ENCODE measurements at places on chromosomes 2 and 18.

- peak overlapping the region; percentile 6 for H3K27ac ChIP-seq
- no peaks in the 10 kb centered on the region for H3K36me3 ChIP-seq
- H3K4me1 ChIP-seq, result peaks cover 11% of the 10 kb centered on the region
Measured at GRCh38 chr2:7007846-7008741, 90.9 kb downstream of the RNF144A start.

GRCh38 chr2:239756031-239756789 is 268.9 kb downstream of the NDUFA10 start:
- H3K27me3 ChIP-seq, result 0 out of 2 replicates have a peak, but pooled peaks cover 11% of the 10 kb centered on the region
- H3K4me3 ChIP-seq, result no peak overlapping the region
- peaks cover 6% of the 10 kb centered on the region for H3K4me1 ChIP-seq
- DNase-seq, result no peak

- no peaks in the 10 kb centered on the region for H3K4me1 ChIP-seq
- H3K36me3 ChIP-seq, result no peaks in the 10 kb centered on the region
- H3K27me3 ChIP-seq, result no peaks in the 10 kb centered on the region
- no peak overlapping the region for H3K27ac ChIP-seq
- no peak for DNase-seq
Measured at GRCh38 chr2:14930441-14930840, 297.9 kb downstream of the LRATD1 start.

- H3K27ac ChIP-seq, result no peak overlapping the region
- H3K4me1 ChIP-seq, result peaks cover 14% of the 10 kb centered on the region
- no peak overlapping the region for H3K4me3 ChIP-seq
- H3K36me3 ChIP-seq, result no peaks in the 10 kb centered on the region
Measured at GRCh38 chr2:174786066-174786725, 21.9 kb upstream of the CHRNA1 start.

DNA sequence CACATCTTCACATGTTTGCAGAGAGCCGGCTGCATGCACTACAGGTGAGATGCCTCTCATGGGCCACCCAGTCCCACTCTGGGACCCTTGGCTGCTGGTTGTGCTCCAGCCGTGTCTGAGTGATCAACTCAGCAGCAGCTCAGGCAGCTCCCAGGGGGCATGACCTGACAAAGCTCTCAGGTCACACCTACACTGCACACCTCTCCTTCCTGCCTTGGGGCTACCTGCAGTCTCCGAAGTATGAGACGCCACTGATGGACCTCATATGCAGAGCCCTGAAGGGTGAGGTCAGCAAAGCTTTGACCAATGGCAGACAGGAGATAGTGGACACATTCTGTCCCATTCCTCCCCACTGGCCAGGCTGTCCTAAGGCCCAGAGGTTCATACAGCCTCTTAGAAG is 51.4 kb downstream of the LBH start:
- H3K27me3 ChIP-seq, result no peaks in the 10 kb centered on the region
- H3K4me3 ChIP-seq, result no peak overlapping the region
- H3K27ac ChIP-seq, result no peak overlapping the region
- no peaks in the 10 kb centered on the region for H3K36me3 ChIP-seq
- peaks cover 26% of the 10 kb centered on the region for H3K4me1 ChIP-seq
- no peak for DNase-seq

DNA sequence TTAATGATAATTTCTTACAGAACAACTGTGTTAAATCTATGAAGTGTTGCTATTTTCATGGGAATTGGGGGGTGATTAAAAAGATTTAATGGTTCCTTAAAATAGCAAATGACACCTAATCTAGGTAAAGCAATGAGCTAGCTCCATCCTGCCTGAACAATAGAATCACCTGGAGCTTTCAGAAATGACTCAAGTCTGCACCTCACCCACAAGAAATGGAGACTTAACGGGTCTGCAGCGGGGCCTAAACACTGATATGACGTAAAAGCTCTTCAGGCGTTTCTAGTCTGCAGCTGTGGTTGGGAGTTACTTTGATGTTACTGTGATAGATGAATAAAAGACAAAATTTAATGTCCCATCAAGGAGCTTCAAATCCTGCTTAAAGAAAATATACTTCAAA is 328.2 kb downstream of the RND3 start:
- no peak overlapping the region for H3K4me3 ChIP-seq
- H3K36me3 ChIP-seq, result no peaks in the 10 kb centered on the region
- no peaks in the 10 kb centered on the region for H3K27me3 ChIP-seq
- H3K27ac ChIP-seq, result no peak overlapping the region
- no peaks in the 10 kb centered on the region for H3K4me1 ChIP-seq
- DNase-seq, result no peak

- H3K4me1 ChIP-seq, result peaks cover 12% of the 10 kb centered on the region
- no peak for DNase-seq
- no peaks in the 10 kb centered on the region for H3K36me3 ChIP-seq
- no peak overlapping the region for H3K4me3 ChIP-seq
- no peaks in the 10 kb centered on the region for H3K27me3 ChIP-seq
- H3K27ac ChIP-seq, result no peak overlapping the region
Measured at GRCh38 chr2:241815477-241816430, 6.8 kb downstream of the NEU4 start.

DNA sequence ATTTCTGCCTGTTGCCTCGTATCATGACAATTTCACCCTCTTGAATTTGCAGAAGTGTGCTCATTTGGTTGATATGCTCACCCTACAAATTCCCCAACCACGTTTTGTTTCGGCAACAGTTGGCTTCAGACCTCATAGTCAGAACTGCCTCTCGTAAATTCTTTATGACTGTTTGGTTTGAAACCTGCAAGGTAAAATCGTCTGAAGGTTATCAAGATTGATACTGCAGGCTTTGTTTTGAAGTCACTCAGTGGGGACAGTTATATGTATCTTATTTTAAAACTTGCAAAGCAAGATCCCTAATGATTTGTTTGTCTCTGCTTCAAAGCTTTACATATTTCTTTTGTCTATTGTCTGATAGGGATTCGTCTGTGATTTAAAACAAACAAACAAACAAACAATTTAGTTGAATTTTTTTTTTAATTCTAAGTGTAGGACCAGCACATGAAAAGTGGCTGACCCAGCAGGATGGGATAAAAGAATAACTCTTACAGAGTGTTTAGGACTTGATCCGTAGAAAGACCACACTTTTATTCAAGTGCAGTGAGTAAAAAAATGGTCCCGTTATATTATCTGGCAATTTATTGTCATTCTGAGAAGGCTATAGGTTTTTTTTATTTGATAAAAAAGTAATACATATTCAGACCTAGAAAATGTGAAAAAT is 45.7 kb upstream of the MYCN start:
- no peaks in the 10 kb centered on the region for H3K36me3 ChIP-seq
- no peak overlapping the region for H3K4me3 ChIP-seq
- peaks cover 22% of the 10 kb centered on the region for H3K4me1 ChIP-seq
- H3K27ac ChIP-seq, result no peak overlapping the region

- DNase-seq, result no peak
- no peaks in the 10 kb centered on the region for H3K36me3 ChIP-seq
- H3K4me3 ChIP-seq, result no peak overlapping the region
- H3K27ac ChIP-seq, result no peak overlapping the region
- H3K27me3 ChIP-seq, result peaks cover 27% of the 10 kb centered on the region
Measured at GRCh38 chr2:239664216-239664810, 263.5 kb upstream of the HDAC4 start.

DNA sequence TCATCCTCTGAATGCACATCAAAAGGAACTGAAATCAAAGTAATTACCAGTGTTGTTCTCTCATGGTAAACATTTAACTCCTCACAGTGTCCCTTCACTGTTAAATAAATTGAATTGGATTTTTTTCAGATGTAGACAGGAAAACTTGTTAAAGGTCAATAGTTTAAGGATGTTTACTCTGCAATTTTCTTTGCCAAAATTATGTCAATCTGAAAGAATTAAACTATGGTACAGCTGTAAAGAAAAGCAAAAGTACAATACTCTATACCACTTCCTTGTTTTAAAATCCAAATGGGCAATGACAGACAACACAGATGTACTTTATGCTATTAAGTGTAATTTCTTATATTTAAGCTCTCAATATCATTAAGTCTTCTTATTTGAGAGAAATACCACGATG is 153.2 kb downstream of the WDPCP start:
- no peak for DNase-seq
- no peaks in the 10 kb centered on the region for H3K4me1 ChIP-seq
- H3K27me3 ChIP-seq, result no peaks in the 10 kb centered on the region

- no peaks in the 10 kb centered on the region for H3K27me3 ChIP-seq
- no peak overlapping the region for H3K27ac ChIP-seq
- DNase-seq, result no peak
- H3K4me1 ChIP-seq, result no peaks in the 10 kb centered on the region
- H3K4me3 ChIP-seq, result no peak overlapping the region
- no peaks in the 10 kb centered on the region for H3K36me3 ChIP-seq
Measured at GRCh38 chr2:35495182-35495581, 860.4 kb upstream of the CRIM1 start.

- H3K4me1 ChIP-seq, result no peaks in the 10 kb centered on the region
- DNase-seq, result no peak
- H3K4me3 ChIP-seq, result no peak overlapping the region
- no peaks in the 10 kb centered on the region for H3K36me3 ChIP-seq
Measured at GRCh38 chr18:50848061-50848551, 28.3 kb upstream of the MRO start.

DNA sequence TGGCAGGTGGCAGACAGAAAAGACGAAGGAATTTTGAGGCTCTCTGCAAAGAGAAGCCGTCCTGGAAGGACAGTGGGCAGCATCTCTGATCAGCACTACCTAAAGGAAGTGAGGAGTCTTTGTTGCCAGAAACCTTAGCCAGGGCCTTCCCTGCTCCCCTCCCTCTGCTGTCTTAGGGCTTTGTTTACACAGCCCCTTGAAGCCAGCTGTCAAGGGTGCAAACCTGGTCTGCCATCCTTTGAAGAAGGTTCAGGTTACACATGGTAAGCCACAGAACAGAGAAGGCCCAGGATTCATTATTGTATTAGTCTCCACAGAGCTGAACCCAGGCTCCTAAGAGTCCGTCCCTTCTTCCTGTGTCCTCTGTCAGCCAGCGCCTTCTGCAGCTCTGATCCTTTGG is 356.7 kb downstream of the TGIF1 start:
- H3K4me3 ChIP-seq, result no peak overlapping the region
- H3K27ac ChIP-seq, result no peak overlapping the region
- peak; percentile 49 for DNase-seq
- H3K4me1 ChIP-seq, result no peaks in the 10 kb centered on the region

GRCh38 chr2:54858021-54858681 is 134.7 kb downstream of the EML6 start:
- DNase-seq, result no peak
- peaks cover 25% of the 10 kb centered on the region for H3K4me1 ChIP-seq
- H3K27ac ChIP-seq, result no peak overlapping the region
- H3K4me3 ChIP-seq, result no peak overlapping the region
- no peaks in the 10 kb centered on the region for H3K36me3 ChIP-seq
- no peaks in the 10 kb centered on the region for H3K27me3 ChIP-seq

DNA sequence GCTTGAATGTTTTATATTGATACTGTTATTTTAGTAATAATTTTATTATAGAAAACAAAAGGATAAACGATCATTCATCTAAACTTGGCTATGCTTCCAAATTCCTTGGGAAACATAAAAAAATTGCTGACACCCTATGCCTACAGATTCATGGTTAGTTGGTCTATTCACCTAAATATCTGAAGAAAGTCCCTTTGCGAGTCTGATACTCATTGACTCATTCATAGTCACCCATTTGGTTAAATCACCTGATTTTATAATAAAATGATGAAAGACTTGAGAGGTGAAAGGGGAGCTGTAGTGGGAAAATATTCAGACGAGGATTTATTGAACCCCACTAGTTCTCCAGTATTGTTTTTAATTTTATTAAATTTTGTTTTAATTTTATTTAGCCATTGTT is 112.0 kb downstream of the PTPN4 start:
- H3K36me3 ChIP-seq, result no peaks in the 10 kb centered on the region
- H3K4me1 ChIP-seq, result no peaks in the 10 kb centered on the region
- no peak for DNase-seq
- no peaks in the 10 kb centered on the region for H3K27me3 ChIP-seq

DNA sequence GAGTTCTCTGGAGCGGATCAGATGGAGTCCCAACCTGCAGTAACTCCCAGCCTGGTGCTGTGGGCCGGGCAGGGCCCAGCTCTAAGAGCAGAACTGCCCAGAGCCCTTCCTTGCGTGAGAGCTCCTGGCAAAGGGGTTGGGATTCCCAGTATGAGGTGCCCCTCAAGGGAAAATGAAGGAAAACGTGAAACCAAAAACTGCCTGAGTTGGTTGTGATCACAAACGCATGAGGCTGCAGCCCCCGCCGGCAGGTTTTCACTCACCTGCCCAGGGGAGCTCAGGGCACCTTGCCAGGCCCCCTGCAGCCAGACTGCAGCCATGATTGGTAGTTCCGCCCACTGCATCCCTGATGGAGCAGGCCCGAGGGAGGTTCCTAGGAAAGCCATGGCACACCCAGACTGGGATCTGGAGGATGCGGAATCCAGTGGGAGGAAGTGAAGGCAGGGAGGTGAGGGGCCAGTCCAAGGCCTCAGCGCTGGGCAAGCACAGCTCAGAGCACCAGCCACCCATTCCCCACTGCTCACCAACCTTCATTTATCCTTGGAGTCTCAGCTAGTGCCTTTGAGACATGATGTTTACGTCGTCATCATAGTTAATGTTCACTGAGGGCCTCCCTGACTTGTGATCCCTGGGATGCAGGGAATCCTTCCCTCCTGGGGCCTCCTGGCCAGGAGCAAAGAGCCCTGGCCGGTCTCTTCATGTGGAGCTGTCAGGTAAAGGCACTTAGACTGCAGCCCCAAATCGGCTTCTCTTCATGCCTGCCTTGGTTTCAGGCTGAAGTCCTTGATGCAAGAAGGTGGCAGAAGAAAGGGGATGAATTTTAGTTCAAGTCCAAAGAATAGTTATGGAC is 103.2 kb downstream of the INHBB start:
- H3K36me3 ChIP-seq, result no peaks in the 10 kb centered on the region
- no peak overlapping the region for H3K27ac ChIP-seq
- no peaks in the 10 kb centered on the region for H3K4me1 ChIP-seq
- no peak for DNase-seq

- no peak for DNase-seq
- no peak overlapping the region for H3K4me3 ChIP-seq
- H3K4me1 ChIP-seq, result no peaks in the 10 kb centered on the region
- no peaks in the 10 kb centered on the region for H3K27me3 ChIP-seq
- H3K27ac ChIP-seq, result no peak overlapping the region
Measured at GRCh38 chr2:233289648-233290047, 18.0 kb upstream of the SAG start.

GRCh38 chr18:49008716-49009115 is 58.0 kb upstream of the SMAD7 start:
- no peaks in the 10 kb centered on the region for H3K27me3 ChIP-seq
- H3K27ac ChIP-seq, result no peak overlapping the region
- H3K4me1 ChIP-seq, result no peaks in the 10 kb centered on the region
- H3K4me3 ChIP-seq, result no peak overlapping the region
- no peaks in the 10 kb centered on the region for H3K36me3 ChIP-seq
- DNase-seq, result no peak

- H3K4me1 ChIP-seq, result peaks cover 18% of the 10 kb centered on the region
- H3K27ac ChIP-seq, result peak overlapping the region; percentile 29
- H3K36me3 ChIP-seq, result no peaks in the 10 kb centered on the region
- peak; percentile 57 for DNase-seq
- 0 out of 2 replicates have a peak, but pooled peaks cover 4% of the 10 kb centered on the region for H3K27me3 ChIP-seq
Measured at GRCh38 chr2:127681288-127681804, 6.0 kb upstream of the LIMS2 start.

GRCh38 chr2:70145851-70146739 is 44.7 kb downstream of the C2orf42 start:
- H3K36me3 ChIP-seq, result peaks cover 6% of the 10 kb centered on the region
- peaks cover 11% of the 10 kb centered on the region for H3K4me1 ChIP-seq
- no peak overlapping the region for H3K4me3 ChIP-seq
- H3K27ac ChIP-seq, result no peak overlapping the region
- H3K27me3 ChIP-seq, result no peaks in the 10 kb centered on the region
